ENCODE measurements at places on chromosomes 12 and 14.

- no peak for DNase-seq
Observed at GRCh38 chr14:55722054-55722453, 142.0 kb downstream of the KTN1 start.

DNA sequence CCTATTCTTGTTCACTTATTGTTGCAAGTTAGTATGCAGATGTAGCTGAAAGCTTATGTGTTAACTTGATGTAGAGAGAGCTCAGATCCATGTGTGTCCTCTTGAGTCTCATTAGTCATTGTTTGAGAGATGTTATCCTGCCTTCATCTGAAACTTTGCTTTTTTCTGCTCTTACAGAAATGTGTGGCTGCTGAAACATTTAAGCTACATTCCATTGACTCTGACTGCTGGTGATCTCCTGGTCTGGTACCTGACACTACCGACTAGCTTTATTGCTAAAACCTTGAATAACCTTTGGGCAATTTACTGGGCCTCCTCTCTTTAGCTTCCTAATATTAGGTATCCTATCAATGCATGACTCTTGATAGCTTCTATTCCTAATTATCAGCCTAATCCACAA is 705.6 kb upstream of the FOXG1 start:
- no peak for DNase-seq

GRCh38 chr12:105279460-105280056 is 43.6 kb upstream of the APPL2 start:
- DNase-seq: no peak

DNA sequence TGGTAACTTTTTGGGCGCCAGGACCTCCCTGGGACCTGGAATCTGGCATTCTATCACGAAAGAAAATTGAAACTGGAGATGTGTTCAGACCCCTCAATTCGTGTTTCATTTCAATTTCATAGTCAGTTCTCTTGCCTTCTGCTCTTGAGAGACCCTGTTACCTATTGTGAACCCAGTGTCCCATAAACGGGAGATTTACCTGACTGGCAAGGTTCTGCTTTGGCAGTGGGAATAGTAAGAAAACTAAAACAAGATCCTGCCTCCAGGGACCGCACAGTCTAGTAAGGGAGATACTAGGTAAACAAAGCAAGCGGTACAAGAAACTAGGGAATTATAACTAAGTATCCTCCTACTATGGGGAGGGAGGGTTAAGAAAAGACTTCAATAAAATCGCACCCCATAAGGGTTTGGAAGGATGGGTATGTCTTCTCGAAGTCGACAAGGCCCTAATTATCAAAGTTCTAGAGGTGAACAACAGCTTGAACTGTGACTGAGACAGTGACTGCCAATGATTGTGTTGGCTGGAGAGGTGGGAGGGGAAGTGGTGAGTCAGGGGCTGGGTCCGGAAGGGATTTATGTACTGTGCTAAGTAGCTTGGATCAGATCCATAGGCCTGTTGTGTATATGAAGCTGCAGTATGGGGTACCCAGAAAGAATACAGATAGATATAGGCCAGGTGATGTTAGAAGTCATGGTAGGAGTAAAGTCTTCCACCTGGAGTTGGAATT is 754 bp downstream of the ACSS3 start:
- DNase-seq: no peak

GRCh38 chr14:37464192-37464858 is 130.7 kb downstream of the FOXA1 start:
- DNase-seq: no peak

GRCh38 chr12:130525384-130526172 is 187.9 kb downstream of the PIWIL1 start:
- no peak for DNase-seq

DNA sequence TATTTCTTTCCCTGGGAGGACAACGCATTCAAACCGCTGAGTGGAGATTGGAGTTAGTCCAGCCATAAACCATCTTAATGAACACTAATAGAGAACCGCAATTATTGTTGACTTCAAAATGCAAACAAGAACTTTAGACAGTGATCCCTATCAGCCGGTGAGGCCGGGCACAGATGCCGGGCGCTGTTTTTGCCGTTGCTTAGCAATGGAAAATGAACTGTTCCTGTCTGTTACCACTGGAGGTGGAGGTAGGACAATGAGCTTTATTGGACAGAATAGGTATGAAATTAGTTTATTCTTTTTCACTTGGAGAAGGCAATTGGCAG is 216.8 kb downstream of the TTC8 start:
- peak; percentile 34 for DNase-seq

GRCh38 chr12:57216921-57217879 is 606 bp downstream of the NXPH4 start:
- no peak for DNase-seq

DNA sequence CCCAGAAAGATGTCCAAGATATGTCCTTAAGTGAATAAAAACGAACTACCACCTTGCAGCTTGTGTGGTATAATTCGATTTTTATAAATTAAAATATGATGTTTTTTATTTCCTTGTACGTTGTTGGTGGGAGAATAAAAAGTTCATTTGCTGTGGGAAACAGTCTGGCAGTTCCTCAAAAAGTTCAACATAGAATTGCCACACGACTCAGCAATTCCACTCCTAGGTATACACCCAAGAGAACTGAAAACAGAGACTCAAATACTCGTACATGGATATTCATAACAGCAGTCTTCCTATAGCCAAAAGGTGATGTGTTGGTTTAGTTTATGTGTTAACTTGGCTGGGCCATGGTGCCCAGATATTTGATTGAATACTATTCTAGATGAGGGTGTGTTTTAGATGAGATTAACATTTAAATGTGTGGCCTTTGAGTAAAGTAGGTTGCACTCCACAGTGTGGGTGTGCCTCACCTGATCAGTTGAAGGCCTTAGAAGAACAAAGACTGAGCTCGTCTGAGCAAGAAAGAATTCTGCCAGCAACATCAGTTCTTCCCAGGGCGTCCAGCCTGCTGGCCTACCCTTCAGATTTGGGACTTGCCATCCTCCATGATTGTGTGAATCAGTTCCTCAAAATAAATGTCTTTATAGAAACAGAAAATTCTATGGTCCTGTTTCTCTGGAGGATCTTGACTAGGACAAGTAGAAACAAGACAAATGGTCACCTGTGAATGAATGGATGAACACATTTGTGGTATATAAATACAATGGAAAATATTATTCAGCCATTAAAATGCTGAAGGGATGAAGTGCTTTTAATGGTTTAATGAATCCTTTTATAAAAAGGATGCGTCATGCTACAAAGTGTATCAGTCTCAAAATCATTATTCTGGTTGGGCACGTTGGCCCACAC is 5.1 kb upstream of the DENR start:
- no peak for DNase-seq

DNA sequence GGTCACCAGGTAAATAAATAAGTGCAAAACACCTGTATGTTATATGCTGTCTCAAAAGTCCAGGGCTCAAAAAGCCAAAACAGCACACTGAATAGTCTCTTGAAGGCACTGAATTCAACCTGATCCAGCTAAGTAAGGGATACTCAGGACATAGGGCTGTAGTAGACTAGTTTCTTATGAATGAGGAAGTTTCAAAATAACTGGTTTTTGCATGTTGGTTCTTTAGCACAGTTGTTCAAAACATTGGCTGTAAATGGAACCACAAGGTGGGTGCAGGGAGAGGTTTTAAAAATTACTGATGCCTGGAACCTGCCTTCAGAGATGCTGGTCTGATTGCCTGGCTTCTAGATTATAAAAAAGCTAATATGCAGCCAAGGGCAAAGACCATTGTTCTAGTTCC is 34.1 kb downstream of the NDUFA12 start:
- no peak for DNase-seq
